Cerebellum (tissue), 4 donors: ENCODE measurements at places on chromosomes 16 and 17.

- no peak for DNase-seq
Observed at GRCh38 chr17:73609060-73609459, 35.2 kb downstream of the SDK2 start.

GRCh38 chr17:556431-556995 lies 158.1 kb downstream of the VPS53 start:
- no peak for DNase-seq

GRCh38 chr17:17382971-17383370 lies 79.8 kb downstream of the NT5M start:
- no peak for DNase-seq

DNA sequence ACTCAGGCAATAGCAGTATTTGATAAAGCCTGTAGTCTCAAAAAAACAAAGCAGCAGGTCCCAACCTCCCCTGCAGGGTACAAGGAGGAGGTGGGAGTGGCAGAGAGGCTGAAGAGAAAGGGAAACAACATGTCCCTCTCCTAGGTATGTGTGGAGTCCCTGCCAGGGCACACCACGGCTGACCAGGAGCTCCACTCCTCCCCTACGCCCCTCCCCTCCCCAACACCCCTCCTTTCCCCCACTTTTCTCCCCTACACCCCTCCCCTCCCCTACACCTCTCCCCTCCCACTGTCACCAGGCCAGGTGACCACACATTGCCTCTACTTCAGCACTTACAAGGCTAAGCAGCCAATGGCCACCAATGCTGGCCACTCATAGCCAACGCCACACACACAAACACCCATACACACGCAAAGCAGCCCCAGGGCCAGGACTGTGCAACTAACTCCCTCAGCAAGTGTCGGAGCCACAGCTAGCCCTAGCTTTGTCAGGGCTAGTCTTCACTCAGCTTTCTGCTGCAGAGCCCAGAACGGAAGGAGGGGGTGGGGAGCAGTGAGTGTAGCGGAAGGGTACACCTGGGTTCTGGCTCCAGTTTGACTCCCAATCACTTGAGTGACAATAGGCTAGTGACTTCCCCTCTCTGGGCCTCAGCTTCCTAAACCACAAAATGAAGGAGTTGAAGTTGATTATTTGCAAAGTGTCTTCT lies 8.2 kb downstream of the CAVIN1 start:
- DNase-seq: no peak

- no peak for DNase-seq
Observed at GRCh38 chr16:61791464-61791863, 244.8 kb downstream of the CDH8 start.

DNA sequence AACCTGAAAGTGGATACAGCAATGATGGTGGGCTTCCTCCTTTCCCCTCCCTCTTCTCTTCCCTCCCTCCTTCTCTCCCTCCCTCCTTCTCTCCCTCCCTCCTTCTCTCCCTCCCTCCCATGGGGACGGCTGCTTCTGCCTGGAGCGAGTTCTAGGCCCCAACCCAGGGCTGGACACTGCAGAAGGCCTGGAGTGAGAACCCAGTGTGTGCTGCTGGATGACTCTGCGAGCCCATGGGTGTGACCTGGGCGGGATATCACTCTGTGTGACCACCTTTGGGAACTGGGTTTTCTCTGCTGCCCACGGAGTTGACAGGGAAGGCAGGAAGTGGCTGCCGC lies 242.6 kb upstream of the GSE1 start:
- DNase-seq: no peak

DNA sequence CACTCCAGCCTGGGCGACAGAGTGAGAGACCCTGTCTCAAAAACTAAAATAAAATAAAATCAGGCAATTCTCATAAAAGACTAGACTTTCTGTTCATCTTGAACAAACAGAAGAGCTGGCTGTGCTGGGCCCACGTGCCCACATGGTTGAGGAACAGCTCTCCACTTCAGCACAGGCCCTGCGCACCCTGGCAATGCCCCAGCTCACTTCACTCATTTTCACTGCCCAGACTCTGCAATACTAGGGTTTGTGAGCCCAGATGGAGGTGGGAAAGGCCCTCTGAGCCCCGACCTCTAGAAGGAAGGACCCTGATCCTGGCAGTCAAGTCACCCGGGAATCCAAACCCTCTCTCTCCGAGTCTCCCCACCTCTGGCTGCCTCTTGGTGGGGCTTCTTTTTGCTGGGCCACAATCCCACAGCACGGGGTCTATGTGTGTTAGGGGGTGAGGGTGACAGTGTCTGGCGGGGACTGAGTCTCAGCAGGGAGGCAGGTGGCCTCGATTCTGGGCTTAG lies 14.8 kb downstream of the MYLK3 start:
- DNase-seq: no peak

- DNase-seq: no peak
Observed at GRCh38 chr16:54928411-54929089, 2.1 kb upstream of the IRX5 start.

GRCh38 chr17:80384078-80384960 lies 30.6 kb upstream of the ENDOV start:
- no peak for DNase-seq

GRCh38 chr16:19698480-19699465 lies 19.3 kb downstream of the KNOP1 start:
- DNase-seq: no peak

GRCh38 chr16:22239131-22239805 lies 33.2 kb downstream of the EEF2K start:
- no peak for DNase-seq

GRCh38 chr16:8320131-8320530 lies 270.2 kb downstream of the TMEM114 start:
- no peak for DNase-seq

GRCh38 chr16:1991135-1991551 lies 1.4 kb downstream of the SYNGR3 start:
- no peak for DNase-seq

DNA sequence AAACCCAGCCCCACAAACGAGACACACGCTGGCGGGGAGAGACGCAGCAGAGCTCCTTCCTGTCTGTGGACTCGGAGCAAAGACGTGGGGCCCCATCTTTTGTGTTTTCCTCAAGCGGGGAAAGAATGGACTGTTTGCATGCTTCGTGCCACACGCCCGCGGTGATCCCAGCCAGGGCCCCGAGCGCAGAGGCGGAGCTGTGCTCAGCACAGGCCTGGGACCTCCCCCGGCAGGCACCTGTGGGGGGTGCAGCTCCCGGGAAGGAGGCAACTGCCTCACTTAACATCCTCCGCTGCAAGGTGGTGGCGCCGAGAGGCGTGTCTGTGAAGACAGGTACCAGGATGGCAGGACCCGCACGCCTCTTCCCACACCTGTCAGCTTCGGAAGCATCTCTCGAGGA lies 19.1 kb downstream of the TRARG1 start:
- no peak for DNase-seq

- no peak for DNase-seq
Observed at GRCh38 chr16:53805752-53806151, 101.8 kb downstream of the FTO start.

- DNase-seq: no peak
Observed at GRCh38 chr17:32287804-32288511, 22.3 kb downstream of the RHBDL3 start.

GRCh38 chr16:81765969-81766368 lies 13.1 kb upstream of the PLCG2 start:
- no peak for DNase-seq

DNA sequence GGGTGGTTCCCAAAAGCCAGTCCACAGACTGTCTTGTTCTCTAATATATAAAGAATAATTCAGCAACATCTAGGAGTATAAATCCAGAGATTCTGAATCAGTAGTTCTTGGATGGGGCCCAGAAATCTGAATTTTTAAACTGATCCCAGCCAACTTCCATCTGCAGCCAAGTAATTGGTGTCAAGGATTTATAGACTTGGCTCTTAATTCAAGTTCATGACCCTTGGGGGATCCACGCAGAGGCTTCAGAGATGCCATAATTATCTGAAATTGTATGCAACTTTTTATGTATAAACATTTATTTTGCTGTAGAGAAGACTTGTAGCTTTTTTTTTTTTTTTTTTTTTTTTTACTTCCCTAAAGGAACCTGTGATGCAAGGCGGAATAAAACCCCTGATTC lies 60.6 kb downstream of the HLF start:
- no peak for DNase-seq

GRCh38 chr17:44522883-44523671 lies 19.9 kb upstream of the GPATCH8 start:
- DNase-seq: no peak

DNA sequence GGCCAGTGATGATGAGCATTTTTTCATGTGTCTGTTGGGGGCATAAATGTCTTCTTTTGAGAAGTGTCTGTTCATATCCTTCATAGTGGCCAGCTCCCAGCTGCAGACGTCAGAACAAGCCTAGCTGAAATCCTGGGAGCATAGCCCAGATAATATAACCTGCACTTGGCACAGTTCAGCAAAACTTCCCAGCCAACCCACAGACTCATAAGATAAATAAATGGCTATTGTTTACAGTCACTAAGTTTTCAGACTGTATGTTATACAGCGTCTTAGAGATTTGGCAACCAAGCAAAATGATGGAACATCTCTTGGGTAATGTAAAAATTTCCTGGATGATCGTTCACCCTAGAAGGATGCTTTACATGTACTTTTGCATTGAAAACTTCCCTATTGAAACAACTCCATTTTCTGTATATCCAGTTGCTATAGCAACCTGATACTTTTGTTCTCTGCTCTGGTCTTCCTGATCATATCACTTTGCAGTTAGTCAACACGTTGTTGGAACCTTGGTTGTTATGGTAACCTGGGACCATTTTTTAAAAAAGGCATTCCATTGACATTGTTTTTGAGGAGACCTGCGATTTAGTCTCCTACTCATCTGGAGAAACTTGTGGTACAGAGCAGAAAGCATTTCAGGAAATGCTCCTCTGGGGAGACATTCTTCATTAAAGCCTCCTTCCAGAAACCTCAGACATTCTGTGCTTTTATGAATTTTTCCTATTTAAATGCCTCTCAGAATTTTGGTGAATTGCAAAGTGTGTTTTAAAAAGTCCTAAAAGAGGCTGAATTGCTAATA lies 378.7 kb downstream of the HS3ST4 start:
- DNase-seq: no peak

DNA sequence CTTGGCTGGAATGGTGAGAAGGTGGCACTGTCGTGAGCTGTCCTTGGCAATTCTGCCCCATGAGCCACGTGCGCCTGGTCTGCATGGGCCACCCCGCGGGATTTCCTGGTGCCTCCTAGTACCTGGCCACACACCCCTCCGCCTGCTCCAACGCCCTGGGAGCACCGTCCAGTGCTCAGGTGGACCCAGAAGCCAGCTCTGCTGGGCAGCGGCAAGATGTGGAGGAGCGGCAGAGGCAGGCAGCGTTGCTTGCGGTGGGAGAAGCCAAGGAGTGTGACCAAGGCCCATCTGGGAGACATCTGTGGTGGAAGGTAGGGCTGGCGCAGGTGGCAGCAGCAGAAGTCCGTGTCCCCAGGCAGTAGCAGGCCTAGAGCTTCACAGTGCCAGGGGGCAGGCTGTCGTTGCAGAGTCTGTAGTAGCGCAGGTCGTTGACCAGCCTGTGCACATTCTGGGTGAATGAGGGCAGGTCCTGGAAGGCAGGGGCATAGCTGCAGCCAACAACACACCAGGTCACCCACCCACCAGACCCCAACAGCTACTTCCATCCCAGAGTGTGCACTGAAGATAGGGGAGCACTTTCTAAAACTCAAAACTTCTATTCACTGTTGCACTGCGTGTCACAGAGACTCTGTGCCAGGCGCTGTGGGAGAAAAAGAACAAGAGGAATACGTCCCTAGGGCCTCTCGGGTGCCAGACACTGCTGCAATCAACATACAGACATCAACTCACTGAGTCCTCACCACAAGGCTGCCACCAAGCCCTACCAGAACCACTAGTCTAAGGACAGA lies 34.9 kb upstream of the GSG1L start:
- no peak for DNase-seq

GRCh38 chr17:61005358-61005757 lies 327.7 kb downstream of the BCAS3 start:
- DNase-seq: no peak

GRCh38 chr16:64217789-64218535 lies 903.9 kb downstream of the CDH11 start:
- DNase-seq: no peak

GRCh38 chr17:49691086-49691676 lies 13.3 kb upstream of the SPOP start:
- DNase-seq: peak; percentile 35

GRCh38 chr16:8585857-8586256 lies 4.5 kb downstream of the TMEM114 start:
- no peak for DNase-seq

DNA sequence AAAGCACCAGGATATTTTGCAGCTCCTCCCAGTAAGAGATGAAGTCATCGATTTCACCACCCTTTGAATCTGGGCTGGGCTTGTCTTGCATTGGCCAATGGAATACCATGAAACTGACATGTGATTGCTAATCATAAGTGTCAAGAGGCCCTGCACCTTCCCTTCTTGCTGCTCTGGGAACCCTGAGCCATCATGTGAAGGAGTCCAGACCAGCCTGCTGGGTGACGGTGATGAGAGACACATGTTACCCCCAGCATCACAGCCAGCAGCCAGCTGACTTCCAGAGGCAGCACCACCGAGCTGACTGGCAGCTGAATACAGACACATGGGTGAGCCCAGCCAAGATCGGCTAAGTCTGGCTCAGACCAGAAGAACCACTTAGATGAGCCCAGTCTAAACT lies 43.6 kb upstream of the CACNG4 start:
- DNase-seq: no peak

DNA sequence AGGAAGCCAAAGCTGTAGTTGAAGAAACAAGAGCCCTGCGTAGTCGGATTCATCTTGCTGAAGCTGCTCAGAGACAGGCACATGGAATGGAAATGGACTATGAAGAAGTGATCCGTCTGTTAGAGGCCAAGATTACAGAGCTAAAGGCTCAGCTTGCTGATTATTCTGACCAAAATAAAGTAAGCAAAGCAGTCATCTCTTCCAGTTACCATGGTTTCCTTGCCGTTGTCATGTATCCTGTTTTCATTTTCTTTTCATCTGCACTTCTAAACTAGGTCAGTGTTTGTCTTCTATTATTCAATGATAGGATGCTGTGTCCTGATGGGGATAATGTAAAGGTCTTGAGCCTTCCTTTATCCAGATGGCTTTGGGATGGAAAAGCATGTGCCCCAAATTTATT lies 104.3 kb downstream of the STXBP4 start:
- no peak for DNase-seq

DNA sequence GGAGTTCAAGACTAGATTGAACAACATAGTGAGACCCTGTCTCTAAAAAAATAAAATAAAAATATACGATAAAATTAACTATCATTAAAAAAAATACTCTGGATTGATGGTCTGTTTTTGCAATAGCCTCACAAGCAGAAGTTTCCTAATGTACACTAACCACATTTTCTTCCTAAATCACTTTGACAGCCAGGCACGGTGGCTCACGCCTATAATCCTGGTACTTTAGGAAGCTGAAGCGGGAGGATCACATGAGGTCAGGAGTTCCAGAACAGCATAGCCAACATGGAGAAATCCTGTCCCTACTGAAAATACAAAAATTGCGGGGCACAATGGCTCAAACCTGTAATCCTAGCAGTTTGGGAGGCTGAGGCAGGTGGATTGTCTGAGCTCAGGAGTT lies 64.7 kb downstream of the HELZ start:
- no peak for DNase-seq
